ENCODE measurements at places on chromosomes 7 and 10.
A peak's percentile ranks its signal among the peaks of the same experiment; 100 is the strongest.

DNA sequence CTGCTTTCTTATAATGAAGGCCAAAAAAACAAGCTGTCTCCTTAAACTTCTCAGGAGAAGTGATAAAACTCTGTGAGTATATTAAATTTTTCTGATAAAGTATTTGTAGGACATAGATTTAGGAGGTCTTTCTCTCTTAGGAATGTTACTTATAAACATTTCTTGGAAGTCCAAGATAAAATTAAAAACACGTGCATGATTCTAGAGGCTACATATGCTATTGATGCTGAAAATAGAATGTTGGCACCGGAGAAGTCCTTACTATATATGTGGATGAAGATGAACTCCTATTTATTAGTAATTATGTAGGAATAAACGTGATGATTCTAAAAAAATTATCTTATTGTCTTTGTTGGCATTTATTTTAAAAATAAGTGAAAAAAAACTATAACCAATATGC lies 241.3 kb upstream of the LRRTM3 start:
- no peak for DNase-seq

GRCh38 chr10:27446091-27446918 lies 57.8 kb upstream of the RAB18 start:
- peak; percentile 31 for DNase-seq

GRCh38 chr10:133261726-133262325 lies 14.8 kb downstream of the ADAM8 start:
- peak; percentile 68 for DNase-seq

GRCh38 chr7:39212876-39213275 lies 235.2 kb downstream of the POU6F2 start:
- DNase-seq: no peak

DNA sequence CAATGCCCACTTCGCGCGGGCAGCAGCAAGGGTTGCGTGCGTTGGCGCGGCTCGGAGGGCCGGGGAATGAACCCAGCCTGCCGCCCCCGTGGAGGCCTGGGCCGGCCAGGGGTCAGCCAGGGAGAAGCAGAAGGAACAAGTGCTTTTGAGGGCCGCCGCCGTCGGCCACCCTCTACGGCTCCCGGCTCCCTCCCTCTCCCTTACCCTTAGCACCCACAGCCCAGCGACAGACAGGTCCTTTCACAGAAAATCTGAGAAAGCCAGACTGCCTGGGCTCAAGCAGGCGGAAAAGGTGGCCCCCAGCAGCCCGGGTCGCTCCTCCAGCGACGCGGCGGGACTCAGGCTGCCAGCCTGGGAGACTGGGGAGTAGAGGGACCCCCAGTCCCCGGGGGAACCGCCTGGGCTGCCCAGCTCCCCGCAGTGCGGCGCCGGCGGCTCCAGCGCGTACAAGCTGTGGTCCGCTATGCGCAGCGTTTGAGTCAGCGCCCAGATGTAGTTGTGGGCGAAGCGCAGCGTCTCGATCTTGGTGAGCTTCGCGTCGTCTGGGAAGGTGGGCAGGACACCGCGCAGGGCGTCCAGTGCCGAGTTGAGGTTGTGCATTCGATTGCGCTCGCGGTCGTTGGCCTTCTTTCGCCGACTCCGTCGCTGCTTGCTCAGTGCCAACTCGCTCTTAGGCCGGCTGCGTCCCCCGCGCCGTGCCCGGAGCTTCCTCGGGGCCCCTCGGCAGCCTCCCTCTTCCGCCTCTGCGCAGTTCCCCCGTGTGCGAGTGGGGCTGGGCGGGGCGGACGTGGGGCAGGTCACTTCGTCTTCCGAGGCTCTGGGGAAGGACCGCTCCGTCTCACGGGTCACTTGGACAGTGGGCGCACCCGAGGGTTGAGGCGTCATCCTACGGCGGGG lies 815 bp downstream of the NEUROG3 start:
- no peak for DNase-seq

DNA sequence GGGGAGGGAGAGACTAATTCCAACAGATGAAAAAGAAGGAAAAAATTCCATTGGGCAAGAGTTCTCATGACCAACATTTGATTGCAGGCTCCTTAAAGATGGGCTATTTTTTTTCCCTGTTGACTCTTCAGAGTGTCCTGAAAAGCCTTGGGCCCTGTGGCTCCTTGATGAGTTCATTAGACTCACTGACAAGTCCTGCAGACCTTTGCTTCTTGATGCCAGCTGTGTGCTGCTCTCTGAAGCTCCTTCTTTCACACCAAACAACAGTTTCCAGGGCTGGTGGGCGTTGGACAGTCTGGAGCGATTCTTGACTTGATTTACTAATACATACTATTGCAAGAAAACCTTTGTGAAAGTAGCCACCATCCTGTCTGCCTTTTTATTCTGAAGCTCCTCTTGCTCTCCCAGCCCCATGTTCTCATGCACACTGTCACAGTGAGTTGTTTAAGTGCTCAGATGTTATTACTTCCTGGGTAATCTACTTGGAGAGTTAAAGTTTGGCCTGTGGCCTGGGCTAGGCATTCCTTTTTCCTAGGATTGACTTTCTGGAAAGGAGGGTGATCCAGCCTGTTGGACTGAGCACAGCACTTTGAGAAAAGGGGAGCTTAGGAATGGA lies 250.3 kb downstream of the PTEN start:
- no peak for DNase-seq

DNA sequence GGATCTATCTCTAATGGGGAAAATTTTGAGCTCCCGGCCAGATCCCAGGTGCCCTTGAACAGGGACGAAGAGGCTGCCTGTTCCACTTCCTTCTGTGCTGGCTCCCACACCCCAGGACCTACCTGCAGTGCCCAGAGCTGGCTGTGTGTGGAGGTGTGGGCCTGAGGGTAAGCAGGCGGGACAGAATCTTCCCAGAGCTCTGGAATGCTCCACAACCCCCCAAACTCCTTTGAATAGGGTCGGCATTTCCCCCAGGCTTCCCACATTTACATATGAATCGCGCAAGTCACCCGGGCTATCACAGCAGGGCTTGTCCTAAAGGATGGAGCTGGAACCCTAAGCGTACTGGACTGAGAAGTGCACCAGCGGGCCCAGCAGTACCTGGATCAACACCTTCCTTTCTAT lies 95.9 kb downstream of the DNMBP start:
- DNase-seq: no peak

GRCh38 chr7:46839651-46840050 lies 742.3 kb downstream of the TNS3 start:
- no peak for DNase-seq

All from inflammatory macrophage treated with lipopolysaccharide for 1 hour (primary cell).